Ascending aorta (tissue), 2 donors: ENCODE measurements at places on chromosomes 3 and 15.
A peak's percentile ranks its signal among the peaks of the same experiment; 100 is the strongest.

DNA sequence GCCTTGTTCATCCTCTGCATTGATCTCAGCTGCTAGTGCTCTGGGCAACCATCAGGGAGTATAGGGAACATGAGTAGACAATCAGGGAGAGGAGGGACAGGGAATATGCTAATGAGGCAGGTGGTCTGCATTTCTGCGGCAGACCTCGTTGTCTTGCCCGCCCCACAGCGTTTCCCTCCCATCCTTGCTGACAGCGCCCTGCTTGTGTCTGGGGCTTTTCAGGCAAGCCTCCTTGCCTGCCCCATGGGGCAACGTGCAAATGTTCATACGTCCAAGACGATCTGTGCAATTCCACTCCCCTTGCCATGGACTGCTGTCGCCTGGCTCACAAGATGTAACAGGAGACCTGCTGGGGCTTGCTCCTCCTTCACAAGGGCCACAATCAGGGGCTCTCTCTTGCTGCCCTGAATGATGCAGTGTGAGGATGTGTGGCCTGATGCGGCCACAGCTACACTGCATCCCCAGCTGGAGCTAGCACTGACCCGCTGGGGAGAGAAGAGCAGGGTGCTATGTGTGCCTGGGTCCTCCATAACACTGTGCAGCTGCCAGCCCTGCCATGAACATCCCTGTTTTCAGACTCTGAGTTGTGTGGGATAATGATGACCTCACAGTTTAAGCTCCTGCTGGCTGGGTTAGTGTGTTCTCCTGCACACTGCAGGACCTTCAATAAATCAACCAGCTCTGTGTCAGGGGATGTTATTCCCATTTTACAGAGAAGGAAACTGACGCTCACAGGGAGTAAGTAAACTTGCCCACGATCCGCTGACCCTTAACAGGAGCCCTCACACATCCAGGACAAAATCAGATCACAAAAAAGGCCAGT lies 211.3 kb downstream of the KLF13 start:
- H3K27ac ChIP-seq: no peak overlapping the region
- no peak for DNase-seq
- no peaks in the 10 kb centered on the region for H3K4me1 ChIP-seq
- H3K36me3 ChIP-seq: no peaks in the 10 kb centered on the region

GRCh38 chr15:63939531-63940130 lies 105.9 kb upstream of the HERC1 start:
- DNase-seq: peak; percentile 74
- H3K27me3 ChIP-seq: no peaks in the 10 kb centered on the region
- H3K4me3 ChIP-seq: no peak overlapping the region
- H3K27ac ChIP-seq: peak overlapping the region; percentile 59

- no peak overlapping the region for H3K4me3 ChIP-seq
- no peak for DNase-seq
- no peaks in the 10 kb centered on the region for H3K4me1 ChIP-seq
- no peaks in the 10 kb centered on the region for H3K27me3 ChIP-seq
- H3K36me3 ChIP-seq: no peaks in the 10 kb centered on the region
Observed at GRCh38 chr3:29775340-29775739, 494.5 kb downstream of the RBMS3 start.

DNA sequence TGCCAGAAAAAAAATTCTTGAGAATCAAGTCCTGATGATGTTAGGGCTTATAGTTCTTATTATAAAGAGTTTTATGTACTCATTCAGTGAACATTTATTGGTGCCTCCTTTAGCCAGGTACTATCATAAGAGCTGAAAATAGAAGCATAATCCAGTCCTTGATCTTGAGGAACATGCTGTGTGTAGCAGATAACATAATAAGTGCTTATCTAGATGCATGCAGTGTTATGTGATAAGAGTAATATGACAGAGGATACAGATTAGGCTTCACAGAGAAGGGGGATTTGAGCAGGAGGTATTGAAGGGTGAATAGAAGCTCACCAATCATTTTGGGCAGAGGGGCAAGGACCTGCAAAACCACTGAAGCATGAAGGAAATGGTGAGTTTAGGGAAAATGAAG lies 1.1 kb downstream of the CCR2 start:
- no peak overlapping the region for H3K4me3 ChIP-seq
- no peaks in the 10 kb centered on the region for H3K27me3 ChIP-seq
- H3K27ac ChIP-seq: no peak overlapping the region

DNA sequence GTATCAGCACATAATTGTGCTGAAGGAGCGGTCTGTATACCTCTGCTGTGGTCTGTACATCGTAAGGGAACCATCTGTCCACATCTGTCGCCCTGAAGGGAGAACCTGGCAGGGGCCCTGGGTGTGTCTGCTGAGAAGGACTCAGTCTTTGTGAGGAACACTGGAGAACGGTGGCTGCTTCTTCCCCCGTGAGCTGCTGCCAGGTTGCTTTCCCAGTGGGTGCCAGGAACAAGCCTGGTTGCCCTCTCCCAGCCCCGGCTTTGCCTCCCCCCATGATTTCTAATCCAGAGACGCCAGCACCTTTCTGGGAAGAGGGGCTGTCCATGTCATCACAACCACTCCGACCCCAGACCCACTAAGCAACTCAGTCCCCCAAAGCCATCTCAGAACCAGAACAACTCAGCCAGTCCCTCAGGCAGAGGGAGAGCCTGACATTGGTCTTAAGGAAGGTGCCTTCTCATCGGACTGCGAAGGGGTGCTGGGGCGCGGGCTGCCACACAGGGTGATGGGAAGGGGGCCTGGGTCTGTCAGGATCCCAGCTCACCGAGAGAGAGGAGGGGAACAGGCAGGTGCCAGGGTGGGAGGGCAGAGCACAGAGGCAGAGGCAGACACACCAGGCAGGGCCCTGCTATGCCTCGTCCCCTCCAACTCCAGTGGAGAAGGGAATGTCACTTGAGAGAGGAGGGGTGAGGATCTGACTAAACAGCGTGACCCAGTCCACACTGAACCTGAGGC lies 8.5 kb downstream of the TNK2 start:
- no peaks in the 10 kb centered on the region for H3K36me3 ChIP-seq
- no peak overlapping the region for H3K4me3 ChIP-seq
- H3K4me1 ChIP-seq: peaks cover 10% of the 10 kb centered on the region
- H3K27me3 ChIP-seq: no peaks in the 10 kb centered on the region

- DNase-seq: no peak
- no peaks in the 10 kb centered on the region for H3K36me3 ChIP-seq
- H3K4me3 ChIP-seq: no peak overlapping the region
- H3K27ac ChIP-seq: no peak overlapping the region
- no peaks in the 10 kb centered on the region for H3K27me3 ChIP-seq
Observed at GRCh38 chr3:35616346-35616745, 23.0 kb upstream of the ARPP21 start.

DNA sequence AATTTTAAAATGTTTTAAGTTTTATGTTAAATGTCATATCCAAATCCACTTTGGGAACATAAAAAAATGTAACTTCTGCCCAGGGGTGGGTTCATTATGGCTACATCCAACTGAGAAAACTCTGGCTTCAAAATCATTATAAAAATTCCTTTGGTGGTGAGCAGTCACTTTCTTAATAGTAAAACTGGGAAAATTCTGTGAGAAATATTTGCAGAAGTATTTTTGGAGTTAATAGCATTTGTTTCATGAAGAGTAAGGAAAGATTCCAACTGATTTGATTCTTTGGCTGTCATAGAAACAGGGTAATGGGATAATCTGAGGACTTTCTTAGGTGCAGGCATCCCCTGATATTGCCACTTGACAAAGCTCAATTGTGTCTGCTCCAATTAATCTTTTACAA lies 38.8 kb downstream of the CPA3 start:
- no peak overlapping the region for H3K27ac ChIP-seq
- H3K4me1 ChIP-seq: no peaks in the 10 kb centered on the region
- H3K4me3 ChIP-seq: no peak overlapping the region
- DNase-seq: no peak

GRCh38 chr15:45064386-45064785 lies 41.4 kb downstream of the SORD start:
- no peaks in the 10 kb centered on the region for H3K27me3 ChIP-seq
- no peaks in the 10 kb centered on the region for H3K4me1 ChIP-seq
- H3K36me3 ChIP-seq: peaks cover 5% of the 10 kb centered on the region
- no peak overlapping the region for H3K27ac ChIP-seq
- no peak for DNase-seq

GRCh38 chr15:40906991-40907802 lies 12.9 kb downstream of the VPS18 start:
- peak; percentile 77 for DNase-seq
- peaks cover 13% of the 10 kb centered on the region for H3K36me3 ChIP-seq
- H3K4me1 ChIP-seq: peaks cover 24% of the 10 kb centered on the region
- no peaks in the 10 kb centered on the region for H3K27me3 ChIP-seq

GRCh38 chr3:43707998-43708397 lies 17.3 kb downstream of the ABHD5 start:
- no peak overlapping the region for H3K27ac ChIP-seq
- peaks cover 18% of the 10 kb centered on the region for H3K36me3 ChIP-seq
- DNase-seq: no peak
- H3K4me1 ChIP-seq: no peaks in the 10 kb centered on the region
- no peak overlapping the region for H3K4me3 ChIP-seq
- no peaks in the 10 kb centered on the region for H3K27me3 ChIP-seq

GRCh38 chr3:55958605-55959004 lies 471.5 kb upstream of the WNT5A start:
- no peak overlapping the region for H3K4me3 ChIP-seq
- no peak overlapping the region for H3K27ac ChIP-seq
- H3K36me3 ChIP-seq: no peaks in the 10 kb centered on the region
- H3K4me1 ChIP-seq: no peaks in the 10 kb centered on the region
- DNase-seq: no peak

GRCh38 chr3:31645256-31645655 lies 112.5 kb downstream of the STT3B start:
- no peak overlapping the region for H3K27ac ChIP-seq
- no peak for DNase-seq
- no peaks in the 10 kb centered on the region for H3K27me3 ChIP-seq
- no peaks in the 10 kb centered on the region for H3K4me1 ChIP-seq
- H3K4me3 ChIP-seq: no peak overlapping the region

GRCh38 chr15:75551091-75551490 lies 28.0 kb downstream of the PTPN9 start:
- no peaks in the 10 kb centered on the region for H3K27me3 ChIP-seq
- no peak for DNase-seq
- H3K4me3 ChIP-seq: no peak overlapping the region
- H3K27ac ChIP-seq: no peak overlapping the region
- H3K4me1 ChIP-seq: no peaks in the 10 kb centered on the region

- no peaks in the 10 kb centered on the region for H3K36me3 ChIP-seq
- H3K27ac ChIP-seq: no peak overlapping the region
- no peak for DNase-seq
- H3K4me1 ChIP-seq: no peaks in the 10 kb centered on the region
- no peak overlapping the region for H3K4me3 ChIP-seq
Observed at GRCh38 chr3:127486321-127486944, 104.1 kb downstream of the TPRA1 start.

DNA sequence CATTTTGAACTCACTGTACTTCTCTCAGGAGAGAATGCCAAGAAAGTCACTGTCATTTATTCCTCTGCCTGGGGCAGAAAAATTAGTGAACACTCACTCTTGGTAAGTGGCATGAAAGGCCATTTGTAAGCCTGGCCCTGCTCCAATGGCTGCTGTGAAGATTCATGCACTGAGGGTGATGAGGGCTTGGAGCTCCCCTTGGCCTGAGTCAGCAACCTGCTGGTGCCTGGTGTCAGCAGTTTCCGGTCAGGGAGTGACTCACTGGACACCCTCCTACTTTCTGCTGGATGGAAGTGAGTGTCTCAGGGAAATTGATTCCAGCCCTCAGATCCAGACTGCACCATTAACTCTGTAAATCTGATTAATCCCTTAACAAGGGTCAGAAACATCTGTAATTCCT lies 37.6 kb downstream of the TRA2B start:
- no peaks in the 10 kb centered on the region for H3K36me3 ChIP-seq
- H3K27ac ChIP-seq: no peak overlapping the region
- H3K4me3 ChIP-seq: no peak overlapping the region
- no peak for DNase-seq

GRCh38 chr3:172296248-172296974 lies 151.8 kb downstream of the GHSR start:
- DNase-seq: no peak
- H3K27me3 ChIP-seq: no peaks in the 10 kb centered on the region
- H3K36me3 ChIP-seq: peaks cover 13% of the 10 kb centered on the region
- H3K4me1 ChIP-seq: peaks cover 3% of the 10 kb centered on the region

DNA sequence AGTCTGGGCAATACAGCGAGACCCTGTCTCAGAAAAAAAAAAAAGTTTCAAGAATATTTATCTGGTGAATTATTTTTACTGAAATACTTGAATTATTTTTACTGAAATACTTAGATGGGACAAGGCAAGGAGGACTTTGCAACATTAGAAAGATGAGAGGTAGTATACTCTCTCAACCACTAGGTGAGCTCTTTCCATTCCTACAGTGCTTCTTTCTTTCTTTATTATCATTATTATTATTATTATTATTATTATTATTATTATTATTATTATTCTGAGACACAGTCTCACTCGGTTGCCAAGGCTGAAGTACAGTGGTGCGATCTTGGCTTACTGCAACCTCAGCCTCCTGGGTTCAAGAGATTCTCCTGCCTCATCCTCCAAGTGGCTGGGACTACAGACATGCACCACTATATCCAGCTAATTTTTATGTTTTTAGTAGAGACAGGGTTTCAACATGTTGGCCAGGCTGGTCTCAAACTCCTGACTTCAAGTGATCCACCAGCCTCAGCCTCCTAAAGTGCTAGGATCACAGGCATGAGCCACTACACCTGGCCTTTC lies 468.8 kb downstream of the MAGI1 start:
- no peak for DNase-seq
- H3K36me3 ChIP-seq: no peaks in the 10 kb centered on the region
- H3K4me1 ChIP-seq: no peaks in the 10 kb centered on the region
- H3K27ac ChIP-seq: no peak overlapping the region
- H3K27me3 ChIP-seq: no peaks in the 10 kb centered on the region
- H3K4me3 ChIP-seq: no peak overlapping the region

GRCh38 chr15:34708422-34708821 lies 46.4 kb downstream of the GJD2 start:
- H3K27ac ChIP-seq: no peak overlapping the region
- no peaks in the 10 kb centered on the region for H3K27me3 ChIP-seq
- peaks cover 16% of the 10 kb centered on the region for H3K4me1 ChIP-seq
- no peak for DNase-seq
- H3K4me3 ChIP-seq: no peak overlapping the region
- no peaks in the 10 kb centered on the region for H3K36me3 ChIP-seq
